NCI-H1048 (cell line): ENCODE measurements at places on chromosomes 3 and 15.

DNA sequence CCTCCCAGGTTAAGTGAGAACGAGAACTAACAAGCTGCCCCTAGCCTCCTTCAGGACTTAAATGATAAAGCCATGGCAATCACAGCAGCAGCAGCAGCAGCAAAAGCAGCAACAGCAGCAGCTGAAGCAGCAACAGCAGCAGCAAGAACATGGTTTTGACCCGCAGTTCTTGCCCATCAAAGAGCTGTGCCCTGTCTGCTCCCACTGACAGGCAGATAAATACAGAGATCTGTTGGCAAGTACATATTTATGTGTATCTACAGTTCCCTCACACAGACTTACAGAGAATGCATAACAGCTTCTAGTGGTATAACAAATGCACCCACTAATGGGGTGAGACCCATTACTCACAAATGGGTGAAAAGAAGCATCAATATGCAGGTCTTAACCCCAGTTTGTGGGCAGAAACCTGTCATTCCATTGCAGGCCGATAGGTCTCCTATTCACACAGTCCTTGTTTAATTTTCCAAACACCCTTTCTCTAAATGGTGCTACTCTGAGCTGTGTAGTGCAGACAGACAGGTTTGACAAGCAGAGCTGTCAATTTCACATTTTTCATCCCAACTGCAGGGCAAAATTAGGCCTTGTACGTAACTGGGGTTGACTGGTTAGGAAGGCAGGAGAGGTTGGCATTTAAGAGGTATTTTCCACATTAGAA is 316.3 kb downstream of the TIGIT start:
- no peak for DNase-seq

- DNase-seq = no peak
These were observed 365.2 kb downstream of the RBMS3 start for GRCh38 chr3:29646043-29646442.

GRCh38 chr15:78195735-78196201 is 38.6 kb downstream of the ACSBG1 start:
- no peak for DNase-seq

DNA sequence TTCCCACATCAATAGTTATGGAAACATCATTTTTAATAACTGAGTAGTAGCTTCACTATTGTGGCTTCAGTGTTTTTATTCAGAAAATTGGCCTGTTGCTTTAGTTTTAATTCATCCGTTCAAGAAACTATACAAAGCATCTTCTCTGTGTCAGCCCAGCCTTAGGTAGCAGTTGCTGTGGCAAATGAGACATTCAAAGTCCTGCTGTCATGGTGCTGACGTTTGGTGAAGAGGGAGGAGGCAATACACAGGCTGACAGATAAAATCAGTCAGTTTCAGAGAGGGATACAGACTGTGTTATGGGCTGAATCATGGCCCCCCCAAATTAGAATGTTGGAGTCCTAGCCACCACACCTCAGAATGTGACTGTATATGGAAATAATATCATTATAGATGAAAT is 56.5 kb downstream of the SLC7A14 start:
- no peak for DNase-seq

GRCh38 chr3:39937874-39938273 is 128.5 kb downstream of the MYRIP start:
- DNase-seq = no peak

- no peak for DNase-seq
These were observed 45.0 kb downstream of the USP13 start for GRCh38 chr3:179697736-179698332.

GRCh38 chr15:98163319-98164045 is 203.0 kb downstream of the ARRDC4 start:
- DNase-seq = no peak

- no peak for DNase-seq
These were observed 159.0 kb downstream of the NLGN1 start for GRCh38 chr3:173556546-173556945.

DNA sequence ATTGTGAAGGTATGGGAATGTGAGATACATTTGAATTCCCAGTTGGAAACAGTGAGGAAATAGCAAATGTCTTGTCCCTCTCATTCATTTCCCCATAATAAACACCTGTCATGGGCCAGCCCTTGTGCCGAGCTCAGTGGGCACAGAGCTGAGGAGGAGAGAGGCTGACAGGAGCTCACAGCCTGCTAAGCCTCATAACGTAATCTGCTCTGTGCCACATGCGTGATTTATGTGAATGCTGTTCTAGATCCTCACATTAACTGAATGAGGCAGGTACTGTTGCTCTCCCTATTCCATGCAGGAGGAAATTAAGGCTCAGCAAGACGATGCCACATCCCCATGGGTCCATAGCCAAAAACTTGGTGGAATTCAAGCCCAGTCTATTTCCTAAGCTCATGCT is 35.2 kb upstream of the RHO start:
- no peak for DNase-seq
